Colonic mucosa (tissue), 4 donors: ENCODE measurements at places on chromosomes 2 and 18.

DNA sequence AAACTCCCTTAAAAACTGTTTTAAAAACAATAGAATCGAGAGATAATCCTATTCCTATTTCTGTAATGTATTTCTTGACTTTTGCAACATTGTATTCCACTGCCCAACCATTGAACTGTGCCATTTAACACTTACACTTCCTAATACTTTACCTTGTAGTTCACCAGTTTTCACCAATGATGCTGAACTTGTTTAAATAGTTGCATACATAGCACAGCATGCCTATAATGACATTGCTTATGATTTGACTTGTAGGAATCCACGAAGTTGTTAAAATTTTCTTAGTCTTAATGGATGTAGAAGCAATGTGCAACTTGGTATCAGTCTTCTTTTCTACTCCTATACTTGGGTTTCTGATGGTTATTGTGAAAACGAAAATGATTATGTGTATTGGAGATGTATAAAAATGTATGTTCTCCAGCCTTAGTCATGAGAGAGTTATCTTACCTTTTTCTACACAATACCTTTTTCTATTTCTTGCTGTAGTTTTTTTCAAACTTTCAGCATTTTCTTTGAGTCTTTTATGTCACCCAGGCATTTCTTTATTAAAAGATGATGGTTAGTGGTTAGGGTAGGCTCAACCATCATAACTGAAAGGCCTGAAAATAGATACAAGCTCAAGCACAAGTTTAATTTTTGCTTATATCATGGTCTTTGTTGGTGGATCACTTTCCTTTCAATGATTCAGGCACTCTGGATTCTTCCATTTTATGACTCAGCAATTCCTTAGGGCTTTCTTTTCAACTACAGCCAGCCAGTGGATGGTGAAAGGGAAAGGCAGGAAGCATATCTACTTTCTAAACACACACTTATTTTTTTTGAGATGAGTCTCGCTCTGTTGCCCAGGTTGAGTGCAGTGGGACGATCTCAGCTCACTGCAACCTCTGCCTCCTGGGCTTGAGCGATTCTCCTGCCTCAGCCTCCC, 9.4 kb downstream of the GPD2 start:
- DNase-seq: no peak

GRCh38 chr2:235711527-235711926, 217.7 kb downstream of the AGAP1 start:
- DNase-seq: no peak

DNA sequence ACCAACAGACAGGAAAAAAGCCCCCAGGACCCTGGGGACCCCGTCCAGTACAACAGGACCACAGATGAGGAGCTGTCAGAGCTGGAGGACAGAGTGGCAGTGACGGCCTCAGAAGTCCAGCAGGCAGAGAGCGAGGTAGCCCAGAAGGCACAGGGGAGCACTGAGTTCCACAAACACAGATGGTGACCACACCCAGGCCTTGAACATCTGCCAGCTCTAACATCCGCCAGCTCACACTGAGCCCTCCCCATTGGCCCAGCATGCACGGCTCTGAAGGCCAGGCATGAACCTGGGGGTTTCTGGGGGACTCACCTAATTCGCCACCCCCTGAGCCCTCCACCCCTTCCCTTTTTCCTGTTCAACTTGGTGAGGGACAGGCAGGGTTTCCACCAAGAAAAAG, 25.6 kb upstream of the PRLH start:
- DNase-seq: peak; percentile 86

DNA sequence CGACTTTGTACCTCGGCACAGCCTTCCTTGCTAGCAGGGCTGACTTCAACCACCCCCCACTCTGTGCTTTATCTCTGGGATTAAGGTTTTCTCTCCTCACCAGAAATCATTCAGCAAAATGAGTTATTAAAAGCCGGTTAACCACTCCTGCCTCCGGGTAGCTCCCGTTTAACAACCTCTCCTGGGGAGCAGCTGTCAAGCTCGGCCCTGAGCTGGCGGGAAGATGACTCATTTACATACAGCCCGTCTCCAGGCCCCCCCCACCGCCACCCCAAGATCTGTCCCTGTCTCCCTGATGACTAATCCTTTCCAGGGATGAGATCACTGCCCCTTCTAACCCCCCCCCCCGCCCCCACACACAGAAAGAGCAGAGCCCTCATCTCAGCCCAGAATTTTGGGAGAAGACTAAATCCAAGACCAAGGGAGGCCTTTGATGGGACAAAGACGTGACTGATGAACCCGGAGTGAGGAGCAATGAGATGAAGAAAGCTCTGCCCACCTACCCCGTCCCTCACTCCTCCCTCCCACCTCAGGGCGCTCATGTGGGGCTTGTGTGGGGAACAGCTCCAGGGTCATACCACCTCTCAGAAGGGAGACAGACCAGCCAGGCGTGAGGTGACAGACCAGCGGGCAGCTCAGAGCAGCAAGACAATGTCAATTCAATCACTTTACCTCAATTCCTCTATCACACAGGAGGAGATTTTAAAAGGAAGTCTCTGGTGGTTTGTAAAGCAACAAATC, 131.4 kb downstream of the MSH2 start:
- peak; percentile 26 for DNase-seq

- no peak for DNase-seq
Measured at GRCh38 chr18:68991286-68991685, 193.4 kb downstream of the CCDC102B start.

DNA sequence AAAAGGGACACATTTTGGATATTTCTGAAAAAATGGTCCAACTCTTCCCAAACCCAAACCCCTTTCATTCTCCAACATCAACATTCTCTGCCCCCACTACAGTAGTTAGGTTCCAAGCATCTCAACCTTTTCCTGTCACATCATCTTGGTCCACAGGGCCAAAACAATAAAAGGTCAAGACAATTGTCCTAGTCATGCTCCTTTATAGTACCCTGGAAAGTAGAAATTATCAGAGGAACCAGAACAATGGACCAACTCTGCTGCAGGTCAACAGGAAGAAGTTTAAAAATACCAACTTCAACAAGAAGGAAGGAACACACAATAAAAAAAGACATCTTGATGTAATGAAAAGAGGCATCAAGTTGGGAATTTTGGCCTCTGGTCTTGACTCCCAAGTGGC, 36.1 kb downstream of the CLASP1 start:
- DNase-seq: no peak

GRCh38 chr2:143955401-143956065, 564.4 kb downstream of the ZEB2 start:
- no peak for DNase-seq
